ENCODE measurements at places on chromosomes 4 and X.

DNA sequence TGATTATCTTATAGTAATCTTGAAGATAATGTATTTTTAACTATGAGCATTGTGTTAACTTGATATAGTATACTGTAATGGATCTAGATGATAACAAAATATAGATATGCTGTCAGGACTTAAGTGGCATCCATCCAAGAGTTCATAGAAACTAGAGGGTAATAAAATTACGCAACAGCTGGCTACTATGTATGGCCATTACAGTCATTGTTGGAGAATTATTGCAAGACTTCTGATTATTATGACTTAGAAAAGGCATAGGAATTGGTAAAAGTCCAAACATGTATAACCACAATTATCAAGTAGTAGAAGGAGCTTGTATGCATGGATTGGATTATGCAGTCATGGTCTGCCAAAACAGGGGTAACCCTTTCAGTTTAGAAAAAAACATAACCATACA is 9.5 kb downstream of the OGT start:
- no peak for DNase-seq

DNA sequence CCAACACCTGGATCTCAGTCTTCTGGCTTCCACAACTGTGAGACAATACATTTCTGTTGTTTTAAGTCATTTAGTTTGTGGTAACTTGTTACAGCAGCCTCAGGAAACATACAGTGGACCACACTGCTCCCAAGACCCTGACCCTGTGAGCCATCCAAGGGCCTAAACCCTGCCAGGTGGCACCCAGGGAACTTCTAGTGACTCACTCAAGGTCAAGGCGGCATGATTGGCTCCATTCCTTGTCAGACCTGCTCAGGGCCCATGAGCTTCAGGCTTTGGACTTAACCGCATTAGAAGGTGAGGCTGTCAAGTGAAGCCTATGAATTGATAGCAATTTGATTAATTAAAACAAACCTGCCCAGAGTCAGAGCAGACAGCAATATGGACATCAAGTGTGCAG is 165.7 kb upstream of the MAMLD1 start:
- DNase-seq = no peak

GRCh38 chrX:130124577-130124976 is 14.3 kb upstream of the ELF4 start:
- no peak for DNase-seq

DNA sequence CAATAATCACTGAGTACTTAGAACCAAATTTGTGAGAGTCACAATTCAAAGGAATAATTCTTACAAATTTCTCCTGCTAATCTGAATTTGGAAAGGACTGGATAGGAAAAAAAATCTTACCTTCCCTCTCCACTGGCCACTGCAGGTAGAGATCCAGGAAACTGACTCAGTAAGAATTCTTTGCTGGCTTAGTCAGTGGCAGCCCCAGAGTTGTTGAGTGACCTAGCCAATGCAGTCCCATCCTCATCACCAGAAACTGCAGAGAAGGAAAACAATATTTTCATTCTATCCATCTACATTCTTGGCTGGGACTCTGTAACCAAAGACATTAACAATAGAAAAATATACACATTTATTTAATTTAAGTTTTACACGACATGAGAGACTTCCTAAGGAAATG is 572.0 kb downstream of the ADGRL3 start:
- no peak for DNase-seq

- DNase-seq = no peak
These were observed 36.2 kb downstream of the ZFP42 start for GRCh38 chr4:188031751-188032150.

DNA sequence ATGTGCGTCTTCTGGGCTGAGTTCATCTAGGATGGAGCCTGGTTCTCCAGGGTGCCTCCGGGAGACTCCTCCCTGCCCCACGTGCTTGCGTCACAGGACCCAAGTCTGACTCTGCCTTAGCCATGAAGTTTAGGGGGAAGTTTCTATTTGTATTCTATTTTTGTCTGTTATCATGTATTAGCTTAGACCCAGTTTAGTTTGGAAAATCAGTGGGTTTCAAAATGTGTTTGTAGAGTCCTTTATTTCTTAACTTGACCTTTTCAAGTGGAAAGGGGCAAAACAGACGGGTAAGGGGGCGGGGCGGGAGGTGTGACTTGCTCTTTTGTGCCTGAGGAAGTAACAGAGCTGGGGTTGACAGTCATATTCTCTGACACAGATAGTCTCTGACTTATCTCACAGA is 86.0 kb downstream of the HTT start:
- DNase-seq = no peak

GRCh38 chr4:35912174-35912573 is 332.1 kb downstream of the ARAP2 start:
- DNase-seq = no peak

GRCh38 chrX:134460862-134461220 is 876 bp downstream of the HPRT1 start:
- DNase-seq = no peak

DNA sequence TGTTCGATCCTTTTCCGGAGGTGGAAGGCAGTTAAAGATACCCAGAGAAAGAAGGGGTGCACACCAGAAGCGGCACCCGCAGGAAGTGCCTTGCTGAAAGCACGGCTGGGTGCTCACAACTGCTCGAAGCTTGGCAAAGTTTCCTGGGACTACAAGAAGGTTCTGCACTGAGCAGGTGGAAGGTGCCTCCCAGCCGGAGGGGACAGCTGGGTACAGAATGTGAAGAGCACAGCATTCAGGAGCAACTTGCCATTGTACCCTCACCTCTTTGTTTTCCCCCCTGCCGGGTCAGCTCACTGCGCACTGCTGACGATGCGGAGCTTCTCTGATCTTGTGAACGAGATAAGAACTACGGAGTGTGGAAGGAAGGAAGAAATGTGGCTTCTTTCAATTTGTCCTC is 289.2 kb downstream of the FBXW7 start:
- DNase-seq = no peak

DNA sequence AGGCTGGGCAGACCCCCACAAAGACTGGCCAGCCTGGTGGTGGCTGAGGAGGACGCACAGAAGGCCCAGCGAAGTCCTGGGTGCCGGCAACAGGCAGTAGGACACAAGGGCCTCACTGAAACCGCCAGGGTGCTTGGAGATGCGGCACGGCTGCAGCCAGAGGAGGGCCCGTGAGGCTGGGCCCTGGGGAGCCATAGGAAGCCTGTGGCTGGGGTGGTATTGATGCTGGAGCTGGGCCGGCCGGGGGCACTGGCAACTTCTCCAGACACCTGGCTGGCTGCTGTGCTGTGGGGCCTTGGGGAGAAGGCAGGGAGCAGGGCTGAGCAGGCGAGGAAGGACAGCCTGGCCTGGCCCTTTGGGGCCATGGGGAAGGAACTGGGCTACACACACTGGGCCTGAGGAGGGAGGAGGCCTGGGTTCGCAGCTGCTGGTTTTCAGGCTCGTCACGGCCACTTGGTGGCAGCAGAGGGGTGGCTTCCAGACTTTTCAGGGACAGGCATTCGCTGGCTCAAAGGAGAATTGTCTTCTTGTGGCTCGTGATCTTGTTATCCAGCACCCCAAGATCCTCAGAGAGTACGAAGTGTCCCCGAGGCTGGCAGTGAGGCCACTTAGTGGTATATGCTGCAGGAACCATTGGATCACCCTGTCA is 37.2 kb downstream of the ATP2B3 start:
- DNase-seq = peak; percentile 47

- no peak for DNase-seq
These were observed 1297.7 kb downstream of the C4orf33 start for GRCh38 chr4:130393642-130394041.

DNA sequence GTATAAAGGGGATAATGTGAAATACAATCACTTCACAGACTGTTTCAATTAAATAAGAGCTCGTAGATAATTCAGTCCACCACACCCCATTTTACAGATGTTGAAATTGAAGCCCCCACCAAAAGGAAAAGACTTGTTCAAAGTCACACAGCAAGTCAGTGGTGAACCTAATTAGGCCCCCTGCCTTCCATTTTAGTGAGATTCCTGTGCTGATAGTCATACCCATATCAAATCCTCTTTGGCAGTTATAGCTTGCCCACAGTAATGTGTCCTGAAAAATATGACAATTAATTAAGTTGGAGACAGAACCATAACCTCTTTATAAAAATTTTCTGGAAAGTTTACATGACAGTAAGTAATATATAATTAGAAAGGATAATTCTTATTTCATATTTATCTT is 58.0 kb downstream of the AR start:
- DNase-seq = no peak

DNA sequence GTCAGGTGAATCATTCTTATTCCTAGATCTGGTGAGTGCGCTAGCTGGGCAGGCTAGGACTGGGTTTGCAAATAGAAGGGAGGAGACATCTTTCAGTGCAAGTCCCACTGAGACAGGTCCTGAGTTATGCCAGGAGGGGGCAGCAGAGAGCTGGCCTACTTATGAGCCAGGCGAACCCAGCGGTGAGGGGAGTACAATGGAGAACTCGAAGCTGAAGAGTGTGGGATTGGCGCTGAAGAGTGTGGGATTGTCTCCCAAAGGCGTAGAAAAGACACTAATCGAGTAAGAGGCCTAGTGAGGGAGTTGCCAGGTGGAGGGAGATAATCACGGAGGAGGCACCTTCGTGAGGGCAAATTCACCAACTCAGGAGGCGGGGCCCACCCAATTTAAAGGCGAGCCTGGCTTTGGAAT is 91.7 kb upstream of the CXorf66 start:
- DNase-seq = peak; percentile 4

- DNase-seq = no peak
These were observed 277.4 kb upstream of the GATB start for GRCh38 chr4:152038238-152038637.

DNA sequence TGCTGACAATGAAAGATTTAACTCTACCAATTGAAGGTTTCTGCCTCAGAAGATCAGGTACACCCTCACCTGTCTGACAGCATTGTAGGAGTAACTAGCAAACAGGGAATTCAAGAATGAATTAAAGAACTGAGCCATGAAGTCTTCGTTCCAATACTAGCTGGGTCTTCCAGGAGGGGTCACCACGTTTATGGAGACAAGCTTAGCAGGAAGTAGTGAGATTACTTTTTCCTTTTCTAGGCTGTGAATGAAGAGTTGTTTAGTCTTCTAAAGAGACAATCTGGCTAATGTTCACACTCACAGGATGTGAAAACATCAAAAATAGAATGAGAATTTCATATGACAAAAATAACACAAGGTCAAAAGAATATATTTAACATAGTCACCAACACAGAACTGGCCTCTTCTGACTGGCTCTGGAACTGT is 54.9 kb downstream of the REELD1 start:
- DNase-seq = no peak

DNA sequence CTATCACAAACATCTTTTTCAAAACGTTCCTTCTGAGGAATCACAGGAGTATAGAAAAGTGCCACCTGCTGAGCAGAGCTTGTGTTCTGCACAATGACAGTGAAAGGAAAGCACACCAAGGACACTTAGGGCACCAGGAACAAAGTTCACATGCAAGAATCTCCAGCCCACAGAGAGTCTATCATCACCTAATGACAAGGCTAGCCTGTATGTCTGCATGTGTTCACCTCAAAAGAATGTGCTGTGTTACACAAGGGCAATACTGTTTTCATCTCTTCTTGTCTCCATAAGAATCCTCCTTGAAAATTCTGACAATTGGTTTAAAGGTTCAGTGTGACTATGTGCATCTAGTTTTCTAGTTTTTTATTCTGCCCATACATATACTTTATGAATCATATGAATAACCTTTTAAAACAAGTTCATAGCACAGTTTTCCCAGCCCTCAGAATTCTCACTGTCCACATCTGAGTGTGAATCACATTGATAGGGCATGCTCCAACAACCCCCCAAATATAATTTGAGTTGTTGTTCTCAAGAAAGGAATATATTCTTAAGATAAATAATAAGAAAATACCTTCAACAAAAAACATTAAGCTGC is 118.0 kb downstream of the PWWP3B start:
- DNase-seq = no peak

DNA sequence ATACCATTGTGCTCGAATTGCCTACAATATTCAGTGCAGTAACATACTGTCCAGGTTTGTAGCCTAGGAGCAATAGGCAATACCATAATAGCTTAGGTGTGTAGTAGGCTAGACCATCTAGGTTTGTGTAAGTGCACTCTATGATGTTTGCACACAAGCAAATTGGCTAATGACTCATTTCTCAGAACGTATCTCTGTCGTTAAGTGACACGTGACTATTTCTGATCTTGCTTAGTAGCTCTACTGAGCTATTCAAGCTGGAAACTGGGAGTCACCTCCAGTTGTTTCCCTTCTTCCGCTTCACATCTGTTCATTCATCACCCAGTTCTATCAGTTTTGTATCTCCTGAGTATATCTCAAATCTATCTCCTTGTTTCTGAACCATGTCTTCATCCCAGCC is 86.1 kb downstream of the HNRNPD start:
- no peak for DNase-seq

DNA sequence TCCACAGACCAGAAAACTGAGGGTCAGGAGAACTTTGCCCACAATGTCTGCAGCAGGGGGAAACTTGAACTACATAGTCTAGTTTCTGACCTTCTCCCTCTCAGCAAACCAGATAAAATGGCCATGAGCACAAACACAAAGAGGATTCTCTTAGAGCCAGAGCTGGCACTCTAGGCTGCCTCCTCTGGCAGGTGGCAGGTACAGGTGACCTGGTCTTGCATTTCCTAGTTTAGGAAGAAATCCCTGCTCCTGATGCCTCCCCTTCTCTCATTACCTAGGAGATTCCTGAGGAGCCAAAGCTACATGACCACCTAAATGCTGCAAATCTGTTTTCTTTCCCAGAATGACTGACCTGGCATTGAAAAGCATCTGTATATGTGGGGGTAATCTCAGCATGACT is 45.1 kb downstream of the ARHGEF9 start:
- DNase-seq = no peak

- DNase-seq = no peak
These were observed 25.1 kb downstream of the OCRL start for GRCh38 chrX:129565046-129565650.

- DNase-seq = no peak
These were observed 37.1 kb downstream of the CPE start for GRCh38 chr4:165415910-165416309.

- DNase-seq = no peak
These were observed 103.4 kb downstream of the CHRNA9 start for GRCh38 chr4:40438384-40439026.

DNA sequence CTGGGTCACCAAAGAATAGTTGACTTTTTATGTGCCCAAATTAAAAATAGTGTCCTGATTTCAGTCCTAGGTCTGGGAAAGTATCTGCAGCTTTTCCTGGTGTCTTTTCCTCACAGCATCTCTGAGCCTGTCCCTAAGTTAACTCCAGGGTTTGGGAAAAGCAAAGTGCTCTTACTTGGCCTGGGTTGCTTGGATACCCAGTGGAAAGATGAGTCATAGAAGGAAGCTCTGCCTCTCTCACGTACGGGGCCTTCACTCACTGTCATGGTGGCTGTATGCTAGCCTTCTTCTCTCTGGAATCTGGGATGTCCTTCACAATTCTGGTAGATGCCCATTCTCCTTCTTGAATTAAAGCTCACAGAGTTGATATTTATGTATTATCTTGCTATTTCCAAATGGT is 607.3 kb downstream of the ANKRD50 start:
- no peak for DNase-seq

DNA sequence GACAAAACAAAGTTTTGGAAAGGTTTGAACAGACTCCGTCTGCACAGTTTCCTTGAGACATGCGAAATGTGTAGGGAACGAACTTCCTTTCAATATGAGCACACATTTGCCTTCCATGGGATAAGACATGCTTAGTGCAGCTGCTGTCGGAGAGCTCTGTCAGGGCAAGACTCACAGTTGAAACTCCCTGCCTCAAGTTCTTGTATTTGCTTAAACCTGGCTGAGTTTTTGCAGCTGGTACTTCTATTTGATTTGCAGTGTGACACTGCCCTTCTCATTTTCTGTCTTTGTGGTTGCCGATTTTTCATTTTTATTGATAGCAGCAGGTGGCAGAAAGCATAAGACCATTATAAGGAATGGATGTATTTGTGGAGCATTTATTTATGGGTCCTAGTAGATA is 18.2 kb upstream of the RHOH start:
- DNase-seq = no peak

Data from stimulated activated CD4-positive, alpha-beta T cell treated with anti-CD3 and anti-CD28 coated beads, Interleukin-15, amount 100 ng/mL, for 1 hour (primary cell).